ENCODE measurements at places on chromosomes 6 and 20.

GRCh38 chr20:56163806-56164205 is 84.7 kb upstream of the MC3R start:
- no peak for DNase-seq

GRCh38 chr20:52500157-52500556 is 308.6 kb upstream of the ZFP64 start:
- DNase-seq = no peak

DNA sequence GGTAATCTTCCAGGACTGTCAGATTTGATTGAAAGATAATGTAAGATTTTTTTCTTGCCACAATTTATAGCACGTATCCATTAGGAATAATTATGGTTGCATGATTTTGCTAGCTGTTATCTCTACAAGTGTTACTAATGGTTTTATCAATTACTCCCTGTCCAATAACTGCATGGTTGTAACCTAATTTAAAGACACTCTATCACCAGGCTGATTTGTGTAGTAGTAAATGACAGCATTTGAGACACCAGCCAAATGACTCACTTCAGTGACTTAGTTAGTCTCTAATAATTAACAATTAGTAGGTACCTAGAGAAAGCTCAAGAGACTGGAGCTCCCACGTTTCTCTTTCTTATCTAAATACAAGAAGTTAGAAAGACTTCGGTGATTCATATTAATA is 453.8 kb upstream of the POU3F2 start:
- DNase-seq = no peak

- DNase-seq = no peak
These were observed 13.6 kb downstream of the ITPA start for GRCh38 chr20:3222635-3223600.

DNA sequence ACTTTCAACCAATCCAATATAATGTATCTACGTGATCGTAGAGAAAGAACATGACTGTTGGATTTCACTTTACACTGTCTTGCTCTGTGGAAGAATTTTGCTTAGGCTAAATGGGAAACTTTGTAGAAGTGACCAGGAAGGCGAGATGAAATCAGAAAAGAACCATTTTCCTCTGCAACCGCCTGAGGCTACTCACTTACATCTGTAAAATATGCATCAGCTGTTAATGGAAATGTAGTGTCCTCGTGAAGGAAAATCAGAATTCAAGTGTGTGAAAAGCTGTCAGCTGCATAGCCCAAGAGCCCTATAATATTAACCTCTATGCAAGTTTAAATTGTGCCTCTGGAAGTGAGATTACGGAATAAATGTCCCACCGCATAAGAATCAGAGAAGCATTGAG is 277.9 kb downstream of the C6orf118 start:
- DNase-seq = no peak

GRCh38 chr6:71473926-71474325 is 185.3 kb downstream of the OGFRL1 start:
- no peak for DNase-seq

- no peak for DNase-seq
These were observed 505.2 kb downstream of the CBLN4 start for GRCh38 chr20:55500130-55500529.

DNA sequence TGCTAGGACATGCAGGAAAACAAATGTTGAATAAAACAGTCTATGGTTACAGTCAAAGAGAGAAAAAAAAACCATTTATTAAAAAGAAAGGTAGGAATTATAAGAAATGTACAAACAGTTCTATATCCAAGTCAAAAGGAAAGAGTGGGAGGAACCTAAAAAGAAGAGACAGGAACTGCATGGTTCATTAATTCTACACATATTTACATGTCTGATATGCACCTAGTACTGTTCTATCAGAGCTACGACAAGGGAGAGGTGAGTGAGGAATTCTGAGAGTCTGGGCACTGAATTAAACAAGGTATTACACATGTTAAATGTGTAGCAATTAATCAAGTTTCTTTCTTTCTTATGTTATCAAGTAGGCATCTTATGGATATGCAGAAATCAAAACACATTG is 41.9 kb downstream of the SYCP2 start:
- DNase-seq = no peak

DNA sequence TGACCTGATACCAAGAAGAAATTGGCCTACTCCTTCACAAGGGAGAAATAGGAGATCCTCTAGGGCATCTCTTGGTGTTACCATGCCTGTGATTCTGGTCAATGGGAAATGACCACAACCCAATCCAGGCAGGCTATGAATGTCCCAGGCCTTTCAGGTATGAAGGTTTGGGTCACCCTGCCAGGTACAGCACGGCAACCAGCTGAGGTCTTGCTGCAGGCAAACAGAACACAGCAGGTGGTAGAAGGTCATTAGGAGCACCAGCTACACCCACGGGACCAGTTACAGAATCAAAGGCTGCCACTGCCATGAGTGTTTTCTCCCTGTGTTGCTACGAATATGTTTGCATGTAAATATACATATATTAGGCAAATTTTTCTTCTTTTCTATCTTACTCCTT is 202.3 kb downstream of the ERMARD start:
- DNase-seq = no peak

DNA sequence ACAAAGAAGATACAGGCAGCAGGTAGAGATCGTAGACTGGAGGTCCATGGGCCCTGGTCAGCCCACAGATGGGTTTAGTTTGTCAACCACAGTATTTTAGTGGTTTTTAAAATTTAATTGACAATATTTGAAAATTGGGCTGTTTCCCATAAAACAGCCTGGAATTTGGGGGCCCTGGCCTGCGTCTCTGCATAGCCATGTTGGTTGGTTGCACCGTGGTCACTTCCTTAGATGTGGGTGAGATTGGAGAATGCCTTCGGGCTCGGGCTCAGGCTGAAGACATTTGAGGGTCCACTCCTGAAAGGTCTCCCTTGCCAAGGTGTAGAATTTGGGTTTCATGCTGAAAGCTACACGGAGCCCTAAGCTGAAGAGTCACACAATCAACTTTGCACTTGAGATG is 7.7 kb downstream of the DUSP22 start:
- no peak for DNase-seq

DNA sequence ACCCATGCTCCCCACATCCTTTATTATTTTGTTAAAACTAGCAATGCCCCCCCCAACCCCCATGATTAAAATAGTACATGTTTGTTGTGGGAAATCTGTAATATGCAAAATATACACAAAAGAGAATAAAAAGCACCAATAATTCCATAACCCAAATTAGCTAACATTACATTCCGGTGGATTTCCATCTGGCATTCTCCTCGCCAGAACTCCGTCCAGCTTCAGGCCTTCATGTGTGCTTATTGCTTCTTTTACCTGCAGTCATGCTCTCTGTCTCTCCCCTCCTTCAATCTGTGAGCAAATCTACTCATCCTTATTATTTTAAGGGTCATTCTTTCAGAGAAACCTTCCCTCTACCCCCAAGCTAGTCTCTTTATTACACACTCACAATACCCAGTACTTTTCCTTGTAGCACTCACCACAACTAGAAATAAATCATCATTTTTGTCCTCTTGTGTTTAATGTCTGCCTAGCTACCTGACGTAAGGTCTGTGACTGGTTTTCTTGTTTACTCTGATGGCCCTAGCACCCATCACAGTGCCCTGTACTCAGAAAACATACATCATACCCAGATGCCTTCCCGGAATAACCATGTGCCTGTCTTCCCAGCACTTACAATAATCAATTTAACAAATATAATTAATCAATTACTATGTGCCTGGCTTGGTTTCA is 25.6 kb upstream of the IER3 start:
- no peak for DNase-seq

DNA sequence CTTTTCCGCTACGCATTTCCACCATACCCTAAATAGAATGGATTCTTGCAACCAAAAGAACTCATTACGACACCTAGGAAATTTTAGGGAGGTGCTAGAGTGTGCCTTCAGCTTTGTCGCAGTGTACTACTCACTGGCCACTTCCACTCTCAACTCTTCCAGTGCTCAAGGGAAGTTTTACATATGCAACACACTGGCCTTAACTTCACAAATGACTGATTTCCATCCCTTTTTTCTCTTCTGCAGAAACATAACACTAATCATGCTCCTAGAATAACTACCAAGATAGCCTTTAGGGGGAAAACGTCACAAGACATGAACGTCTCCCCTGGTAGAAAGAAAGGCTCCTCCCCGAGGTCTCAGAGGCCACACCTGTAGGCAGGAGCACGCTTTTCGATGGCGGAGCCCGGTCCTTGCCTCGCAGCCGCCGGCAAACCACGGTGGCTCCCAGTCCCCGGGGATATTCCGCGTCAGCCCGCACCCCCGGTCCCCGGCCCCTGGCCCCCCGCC is 584 bp downstream of the LYRM4 start:
- DNase-seq = peak; percentile 41

GRCh38 chr6:166418691-166419143 is 36.0 kb upstream of the MPC1 start:
- no peak for DNase-seq

DNA sequence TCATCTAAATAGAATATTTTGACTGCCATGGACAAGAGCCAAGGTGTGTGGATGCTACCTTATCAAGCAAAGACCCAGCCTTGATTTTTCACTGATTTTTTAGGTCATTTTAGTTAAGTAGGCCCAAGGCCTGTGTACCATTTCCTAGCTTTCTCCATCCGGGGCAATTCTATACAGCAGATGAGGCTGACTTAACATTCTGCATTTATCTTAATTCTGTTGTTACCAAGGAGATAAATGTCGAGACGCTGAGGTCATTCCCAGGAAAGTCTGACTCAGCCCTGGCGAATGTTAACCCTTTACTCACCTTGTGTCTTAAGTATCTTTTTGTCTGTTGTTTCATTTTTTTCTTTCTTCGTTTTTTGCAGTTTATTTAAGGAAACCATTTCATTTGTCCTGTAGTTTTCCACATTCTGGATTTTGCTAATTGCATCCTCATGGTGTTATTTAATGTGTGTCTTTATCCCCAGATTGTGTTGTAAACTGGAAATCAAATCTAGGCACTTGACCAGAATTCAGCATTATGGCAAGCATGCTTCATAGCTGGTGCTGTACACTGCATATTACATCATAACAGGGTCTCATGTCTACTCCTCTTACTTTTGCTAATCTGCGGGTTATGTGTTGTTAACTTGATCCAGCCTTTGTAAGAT is 277.0 kb downstream of the CDKAL1 start:
- no peak for DNase-seq

- no peak for DNase-seq
These were observed 7.2 kb downstream of the CDS2 start for GRCh38 chr20:5133998-5134397.

DNA sequence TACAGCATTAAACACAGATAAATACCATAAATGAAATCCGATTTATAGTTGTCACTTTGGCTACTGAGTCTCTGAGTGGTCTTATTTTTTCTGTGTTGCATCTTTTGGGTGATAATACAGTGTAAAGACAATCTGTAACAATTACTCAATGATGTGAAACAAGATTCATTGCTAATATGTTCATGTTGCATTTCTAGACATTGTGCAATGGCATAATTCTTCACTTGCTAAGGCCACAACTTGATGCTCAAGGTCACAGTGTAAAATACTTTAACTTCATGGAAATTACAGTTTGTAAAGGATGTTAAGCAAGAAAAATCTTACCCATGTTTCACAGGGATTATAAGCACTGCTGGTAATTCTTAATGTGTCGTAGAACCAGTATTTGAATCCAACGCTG is 74.9 kb upstream of the SMLR1 start:
- no peak for DNase-seq

GRCh38 chr20:3775457-3776108 is 5.7 kb downstream of the SPEF1 start:
- DNase-seq = no peak

DNA sequence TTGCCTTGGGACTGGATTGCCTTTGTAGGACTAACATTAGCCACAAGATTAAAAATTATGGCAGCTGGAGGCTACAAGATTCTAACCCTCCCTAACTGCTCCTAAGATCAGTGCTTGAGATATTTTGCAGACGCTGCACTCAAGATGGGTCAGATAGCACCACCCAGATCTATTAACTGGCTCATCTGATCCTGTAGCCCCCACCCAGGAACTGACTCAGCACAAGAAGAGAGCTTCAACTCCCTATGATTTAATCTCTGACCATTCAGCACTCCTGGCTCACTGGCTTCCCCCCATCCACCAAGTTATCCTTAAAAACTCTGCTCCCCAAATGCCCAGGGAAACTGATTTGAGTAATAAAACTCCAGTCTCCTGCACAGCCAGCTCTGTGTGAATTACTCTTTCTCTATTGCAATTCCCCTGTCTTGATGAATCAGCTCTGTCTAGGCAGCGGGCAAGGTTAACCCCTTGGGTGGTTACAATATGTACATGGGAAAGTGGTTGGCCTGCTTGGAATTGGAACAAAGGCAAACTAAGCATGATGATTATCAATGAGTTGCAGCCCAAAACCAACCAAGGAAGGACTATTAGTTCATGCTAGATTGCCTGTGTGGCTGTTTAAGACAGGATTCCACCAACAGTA is 111.3 kb downstream of the OR2B2 start:
- no peak for DNase-seq

DNA sequence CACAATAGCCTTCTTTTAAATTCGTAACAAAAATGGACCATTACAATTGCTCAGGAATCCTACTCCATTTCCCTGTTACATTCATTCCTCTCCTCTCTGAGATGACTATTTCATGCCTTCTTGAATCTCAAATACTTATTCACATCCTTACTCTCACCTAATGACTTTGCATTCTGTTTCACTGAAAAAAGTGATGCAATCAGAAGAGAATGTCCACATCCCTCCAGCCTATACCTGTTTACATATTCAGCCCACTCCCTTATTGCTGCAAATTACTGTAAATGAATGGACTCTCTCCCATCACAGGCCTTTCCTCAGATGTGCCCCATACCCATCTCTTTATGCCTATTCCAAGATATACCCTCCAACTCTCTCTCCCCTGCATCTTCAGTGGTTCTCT is 8.6 kb downstream of the TAAR1 start:
- DNase-seq = no peak

- DNase-seq = no peak
These were observed 659 bp downstream of the SLC35F1 start for GRCh38 chr6:117907601-117908245.

- no peak for DNase-seq
These were observed 21.0 kb downstream of the KIF13A start for GRCh38 chr6:17966451-17966850.

DNA sequence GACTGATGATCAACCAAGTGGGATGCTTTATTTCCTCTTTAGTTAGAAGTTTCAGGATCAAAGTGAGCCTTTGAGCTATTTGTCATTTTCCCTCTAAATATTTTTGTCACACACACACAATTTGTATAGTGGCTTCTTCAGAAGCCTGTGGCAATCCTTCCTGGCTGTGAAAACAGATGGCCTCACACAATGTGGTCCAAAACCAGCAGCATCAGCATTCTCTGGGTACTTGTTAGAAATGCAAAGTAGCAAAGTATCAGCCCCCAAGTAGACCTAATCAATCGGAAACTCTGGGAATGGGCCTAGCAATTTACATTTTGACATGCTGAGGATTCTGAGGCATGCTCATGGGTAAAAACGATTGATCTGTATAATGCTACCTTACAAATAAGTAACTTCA is 115.9 kb downstream of the PAX1 start:
- DNase-seq = no peak

DNA sequence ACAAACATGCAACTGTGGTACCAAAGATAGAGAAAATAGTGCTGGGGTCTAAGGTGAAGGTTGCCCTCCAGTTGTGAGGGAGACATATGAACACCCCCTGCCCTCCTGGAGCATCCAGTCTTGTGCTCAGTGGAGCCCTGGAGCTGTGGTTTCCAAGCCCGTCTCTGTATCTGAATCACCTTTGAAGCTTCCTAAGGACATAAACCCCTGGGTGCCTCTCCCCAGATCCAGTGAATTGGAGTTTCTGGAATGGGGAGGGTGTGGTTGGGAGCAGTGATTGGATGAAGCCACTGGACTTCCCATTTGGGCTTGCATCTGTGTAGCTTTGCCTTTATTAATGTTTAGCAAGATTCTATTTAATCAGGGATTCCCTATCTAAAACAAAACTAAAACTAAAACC is 22.4 kb upstream of the E2F3 start:
- DNase-seq = no peak
